Activated CD8-positive, alpha-beta memory T cell treated with anti-CD3 and anti-CD28 coated beads, Interleukin-2, amount 10 ng/mL, durations not matched to agents 7 days and 5 days (primary cell): ENCODE measurements at places on chromosomes 5 and 9.
A peak's percentile ranks its signal among the peaks of the same experiment; 100 is the strongest.

DNA sequence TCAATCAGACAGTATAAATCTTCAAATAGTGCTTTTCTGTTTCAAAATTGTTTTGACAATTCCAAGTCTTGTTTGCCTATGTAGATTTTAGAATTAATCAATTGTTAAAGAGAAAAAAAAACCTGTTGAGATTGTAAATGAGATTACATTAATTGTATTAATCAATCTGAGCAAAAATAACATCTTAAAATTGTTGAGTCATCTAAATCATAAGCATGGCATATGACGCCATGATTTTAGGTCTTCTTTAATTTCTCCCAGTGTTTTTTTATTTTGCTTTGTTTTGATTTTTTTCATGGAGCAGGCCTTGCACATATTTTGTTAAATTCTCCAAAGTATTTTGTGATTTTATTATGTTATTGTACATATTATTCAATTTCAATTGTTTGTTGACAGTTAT, 988.0 kb upstream of the SEMA6A start:
- no peak for DNase-seq
- no peaks in the 10 kb centered on the region for H3K36me3 ChIP-seq
- H3K27ac ChIP-seq = no peak overlapping the region

- H3K4me1 ChIP-seq = peaks cover 3% of the 10 kb centered on the region
- no peak overlapping the region for H3K4me3 ChIP-seq
- peaks cover 6% of the 10 kb centered on the region for H3K27me3 ChIP-seq
- no peak for DNase-seq
- H3K27ac ChIP-seq = no peak overlapping the region
Measured at GRCh38 chr5:174424219-174425053, 299.9 kb upstream of the MSX2 start.

- H3K27ac ChIP-seq = peak overlapping the region; percentile 97
- no peak for DNase-seq
- peaks cover 2% of the 10 kb centered on the region for H3K27me3 ChIP-seq
- peaks cover 2% of the 10 kb centered on the region for H3K36me3 ChIP-seq
- H3K4me1 ChIP-seq = peaks cover 44% of the 10 kb centered on the region
Measured at GRCh38 chr9:35813434-35814105, 1.3 kb downstream of the HINT2 start.

- H3K27me3 ChIP-seq = no peaks in the 10 kb centered on the region
- DNase-seq = no peak
- H3K36me3 ChIP-seq = peaks cover 39% of the 10 kb centered on the region
- H3K4me1 ChIP-seq = peaks cover 17% of the 10 kb centered on the region
- H3K27ac ChIP-seq = peak overlapping the region; percentile 55
Measured at GRCh38 chr5:134568761-134569695, 43.6 kb downstream of the JADE2 start.

- H3K27ac ChIP-seq = peak overlapping the region; percentile 61
- H3K27me3 ChIP-seq = no peaks in the 10 kb centered on the region
- H3K4me3 ChIP-seq = peak overlapping the region; percentile 93
Measured at GRCh38 chr5:180291234-180291940, 496 bp downstream of the MAPK9 start.

GRCh38 chr5:149356391-149356790, 1.5 kb upstream of the PCYOX1L start:
- no peak for DNase-seq
- H3K4me1 ChIP-seq = peaks cover 83% of the 10 kb centered on the region
- H3K36me3 ChIP-seq = peaks cover 39% of the 10 kb centered on the region
- peak overlapping the region; percentile 24 for H3K4me3 ChIP-seq

GRCh38 chr5:24272741-24273140, 372.0 kb downstream of the CDH10 start:
- no peak for DNase-seq
- H3K36me3 ChIP-seq = no peaks in the 10 kb centered on the region
- H3K4me3 ChIP-seq = no peak overlapping the region
- H3K27me3 ChIP-seq = no peaks in the 10 kb centered on the region
- H3K4me1 ChIP-seq = no peaks in the 10 kb centered on the region

GRCh38 chr5:116766470-116766947, 191.9 kb upstream of the SEMA6A start:
- no peak overlapping the region for H3K4me3 ChIP-seq
- no peaks in the 10 kb centered on the region for H3K36me3 ChIP-seq
- DNase-seq = no peak
- H3K27me3 ChIP-seq = no peaks in the 10 kb centered on the region
- H3K27ac ChIP-seq = no peak overlapping the region

DNA sequence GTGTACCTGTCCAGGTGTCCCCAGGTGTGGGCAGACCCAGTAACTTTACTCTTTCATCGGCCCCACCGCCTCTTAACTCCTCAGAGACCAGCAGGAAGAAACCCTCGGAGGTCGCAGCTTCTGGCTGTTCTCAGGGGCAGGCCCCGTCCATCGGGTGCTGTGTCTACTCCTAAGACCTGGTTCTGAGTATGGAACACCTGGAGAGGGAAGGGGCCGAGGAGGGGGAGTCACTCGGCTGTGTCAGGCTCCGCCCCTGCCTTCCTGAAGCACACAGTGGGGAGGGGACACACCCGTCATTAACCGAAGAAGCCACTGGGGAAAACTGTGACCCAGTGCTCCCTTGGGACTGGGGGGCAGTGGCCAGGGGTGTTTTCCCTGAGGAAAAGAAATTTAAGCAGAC, 22.3 kb downstream of the NTNG2 start:
- H3K36me3 ChIP-seq = no peaks in the 10 kb centered on the region
- H3K27ac ChIP-seq = no peak overlapping the region
- no peak for DNase-seq
- no peak overlapping the region for H3K4me3 ChIP-seq
- H3K27me3 ChIP-seq = peaks cover 27% of the 10 kb centered on the region

GRCh38 chr9:96141666-96142065, 160.3 kb downstream of the HSD17B3 start:
- no peak overlapping the region for H3K4me3 ChIP-seq
- H3K4me1 ChIP-seq = peaks cover 12% of the 10 kb centered on the region
- peaks cover 17% of the 10 kb centered on the region for H3K27me3 ChIP-seq
- no peak for DNase-seq

DNA sequence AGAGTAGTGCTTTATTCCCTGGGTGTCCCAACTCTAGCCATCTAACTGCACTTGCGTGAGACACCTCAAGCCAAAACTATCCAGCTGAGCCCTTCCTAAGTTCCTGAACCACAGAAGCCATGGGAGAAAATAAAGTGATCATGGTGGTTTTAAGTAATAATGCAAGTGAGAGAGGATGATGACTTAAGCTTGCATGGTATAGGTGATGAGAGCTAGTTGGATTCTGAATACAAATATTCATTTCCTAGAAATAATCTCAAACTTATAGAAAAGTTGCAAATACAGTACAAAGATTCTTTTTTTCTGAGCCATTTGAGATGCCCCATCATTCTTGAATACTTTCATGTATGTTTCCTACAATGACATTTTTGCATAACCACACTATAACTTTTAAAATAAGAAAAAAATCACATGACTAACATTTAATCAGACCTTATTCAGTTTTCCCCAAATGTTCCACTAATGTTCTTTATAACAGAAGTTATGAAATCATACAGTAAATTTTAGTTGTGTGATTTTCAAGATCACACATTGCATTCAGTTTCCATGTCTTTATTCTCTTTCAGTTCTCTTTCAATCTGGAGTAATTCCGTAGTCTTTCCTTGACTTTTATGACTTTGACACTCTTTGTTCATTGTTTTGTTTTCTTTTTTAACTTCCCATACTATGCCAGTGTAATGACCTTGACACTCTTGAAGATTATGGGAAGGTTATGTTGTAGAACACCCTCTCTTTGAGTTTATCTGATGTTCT, 5.5 kb upstream of the AK3 start:
- peaks cover 14% of the 10 kb centered on the region for H3K4me1 ChIP-seq
- no peak overlapping the region for H3K27ac ChIP-seq
- H3K36me3 ChIP-seq = no peaks in the 10 kb centered on the region
- DNase-seq = no peak
- H3K4me3 ChIP-seq = no peak overlapping the region

- H3K4me3 ChIP-seq = no peak overlapping the region
- H3K4me1 ChIP-seq = peaks cover 19% of the 10 kb centered on the region
- no peaks in the 10 kb centered on the region for H3K36me3 ChIP-seq
- DNase-seq = no peak
- H3K27me3 ChIP-seq = no peaks in the 10 kb centered on the region
Measured at GRCh38 chr9:105344283-105344682, 99.8 kb downstream of the SLC44A1 start.

- H3K27me3 ChIP-seq = no peaks in the 10 kb centered on the region
- no peak overlapping the region for H3K4me3 ChIP-seq
- no peak for DNase-seq
- H3K36me3 ChIP-seq = no peaks in the 10 kb centered on the region
- H3K27ac ChIP-seq = no peak overlapping the region
Measured at GRCh38 chr5:125422342-125422741, 675.9 kb upstream of the ZNF608 start.

DNA sequence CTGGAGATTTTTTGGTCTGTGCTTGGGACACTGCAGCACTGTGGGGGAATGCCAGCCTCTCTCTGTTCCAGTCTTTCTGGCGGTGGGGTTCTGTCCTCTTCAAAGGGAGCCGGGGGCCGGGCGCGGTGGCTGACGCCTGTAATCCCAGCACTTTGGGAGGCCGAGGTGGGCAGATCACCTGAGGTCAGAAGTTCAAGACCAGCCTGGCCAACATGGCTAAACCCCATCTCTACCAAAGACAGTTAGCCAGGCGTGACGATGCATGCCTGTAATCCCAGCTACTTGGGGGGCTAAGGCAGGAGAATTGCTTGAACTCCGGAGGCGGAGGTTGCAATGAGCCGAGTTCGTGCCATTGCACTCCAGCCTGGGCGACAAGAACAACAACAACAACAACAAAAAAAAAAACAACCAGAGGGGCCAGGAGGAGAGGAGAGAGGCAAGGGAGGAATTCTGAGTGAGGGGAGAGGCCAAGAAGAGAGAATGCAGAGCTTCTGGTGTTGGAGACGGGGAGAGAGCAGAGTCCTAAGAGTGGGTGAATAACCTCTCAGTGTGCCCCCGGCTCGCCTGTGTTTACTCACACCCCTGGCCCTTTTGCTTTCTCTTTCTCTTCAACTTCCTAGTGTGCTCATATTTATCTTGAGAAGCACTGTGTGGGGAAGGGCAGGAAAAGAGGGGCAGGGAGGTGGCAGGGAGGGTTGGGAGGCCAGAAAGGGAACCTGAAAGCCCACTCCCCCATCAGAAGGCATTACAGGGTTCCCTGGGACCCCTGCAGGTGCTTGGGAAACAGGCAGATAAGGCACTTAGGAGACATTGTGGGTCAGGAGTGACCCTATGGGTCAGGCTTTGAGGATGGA, 3.2 kb upstream of the SET start:
- DNase-seq = peak; percentile 76
- peak overlapping the region; percentile 99 for H3K4me3 ChIP-seq
- peak overlapping the region; percentile 99 for H3K27ac ChIP-seq
- peaks cover 55% of the 10 kb centered on the region for H3K4me1 ChIP-seq
- H3K27me3 ChIP-seq = no peaks in the 10 kb centered on the region
- H3K36me3 ChIP-seq = peaks cover 12% of the 10 kb centered on the region

DNA sequence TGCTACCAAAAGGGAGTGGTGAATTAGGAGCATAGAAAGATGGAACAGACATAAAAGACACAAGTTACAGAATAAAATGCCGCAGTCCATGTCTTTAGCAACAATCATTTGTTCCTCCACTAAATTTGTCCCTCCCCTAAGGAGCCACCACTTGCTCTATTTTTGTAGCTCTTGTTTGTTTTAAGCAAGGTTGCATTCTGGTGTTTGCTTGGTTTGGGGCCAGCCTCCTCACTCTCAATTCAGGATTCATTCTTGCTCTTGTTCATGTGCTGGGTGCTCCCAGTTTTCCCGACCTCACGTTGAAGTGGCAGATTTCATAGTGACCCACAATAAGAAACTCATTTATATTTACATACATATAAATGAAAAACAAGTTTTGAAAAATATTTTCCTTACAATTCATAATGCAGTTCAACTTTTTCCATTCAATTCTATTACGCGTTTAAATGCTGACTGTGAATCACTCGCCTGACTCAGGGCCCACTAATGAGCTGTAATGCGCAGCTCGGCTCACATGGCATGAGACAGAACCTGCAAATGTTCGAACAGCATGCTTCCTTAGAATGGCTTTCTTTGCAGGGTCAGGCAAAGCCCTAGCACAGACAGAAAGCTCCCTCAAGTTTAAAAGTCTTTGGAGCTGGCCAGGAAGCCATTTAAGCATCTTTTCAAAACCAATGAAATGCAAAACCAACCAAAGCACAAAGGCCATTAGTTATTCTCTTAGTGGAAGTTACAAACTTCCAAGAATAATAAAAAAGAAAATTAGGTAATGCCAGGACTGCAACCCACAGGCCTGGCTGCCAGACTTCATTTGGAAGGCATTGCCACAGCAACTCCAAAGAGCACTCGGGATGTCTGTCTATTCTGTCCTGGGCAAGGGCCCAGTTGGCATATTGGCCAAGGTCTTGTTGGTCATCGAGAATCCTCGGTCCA, 41.7 kb downstream of the RETREG1 start:
- no peak overlapping the region for H3K4me3 ChIP-seq
- DNase-seq = no peak
- H3K4me1 ChIP-seq = peaks cover 6% of the 10 kb centered on the region
- H3K27ac ChIP-seq = no peak overlapping the region
- peaks cover 7% of the 10 kb centered on the region for H3K36me3 ChIP-seq

GRCh38 chr9:27506981-27507380, 17.1 kb upstream of the IFNK start:
- no peak overlapping the region for H3K27ac ChIP-seq
- H3K27me3 ChIP-seq = peaks cover 5% of the 10 kb centered on the region
- no peak overlapping the region for H3K4me3 ChIP-seq
- no peaks in the 10 kb centered on the region for H3K36me3 ChIP-seq

GRCh38 chr5:59356813-59357380, 536.6 kb downstream of the PDE4D start:
- H3K4me3 ChIP-seq = no peak overlapping the region
- no peak for DNase-seq
- H3K27me3 ChIP-seq = peaks cover 44% of the 10 kb centered on the region
- H3K27ac ChIP-seq = no peak overlapping the region
- no peaks in the 10 kb centered on the region for H3K4me1 ChIP-seq

GRCh38 chr5:16350816-16351215, 114.8 kb downstream of the ZNF622 start:
- no peaks in the 10 kb centered on the region for H3K4me1 ChIP-seq
- no peak overlapping the region for H3K27ac ChIP-seq
- no peaks in the 10 kb centered on the region for H3K36me3 ChIP-seq
- H3K27me3 ChIP-seq = no peaks in the 10 kb centered on the region

DNA sequence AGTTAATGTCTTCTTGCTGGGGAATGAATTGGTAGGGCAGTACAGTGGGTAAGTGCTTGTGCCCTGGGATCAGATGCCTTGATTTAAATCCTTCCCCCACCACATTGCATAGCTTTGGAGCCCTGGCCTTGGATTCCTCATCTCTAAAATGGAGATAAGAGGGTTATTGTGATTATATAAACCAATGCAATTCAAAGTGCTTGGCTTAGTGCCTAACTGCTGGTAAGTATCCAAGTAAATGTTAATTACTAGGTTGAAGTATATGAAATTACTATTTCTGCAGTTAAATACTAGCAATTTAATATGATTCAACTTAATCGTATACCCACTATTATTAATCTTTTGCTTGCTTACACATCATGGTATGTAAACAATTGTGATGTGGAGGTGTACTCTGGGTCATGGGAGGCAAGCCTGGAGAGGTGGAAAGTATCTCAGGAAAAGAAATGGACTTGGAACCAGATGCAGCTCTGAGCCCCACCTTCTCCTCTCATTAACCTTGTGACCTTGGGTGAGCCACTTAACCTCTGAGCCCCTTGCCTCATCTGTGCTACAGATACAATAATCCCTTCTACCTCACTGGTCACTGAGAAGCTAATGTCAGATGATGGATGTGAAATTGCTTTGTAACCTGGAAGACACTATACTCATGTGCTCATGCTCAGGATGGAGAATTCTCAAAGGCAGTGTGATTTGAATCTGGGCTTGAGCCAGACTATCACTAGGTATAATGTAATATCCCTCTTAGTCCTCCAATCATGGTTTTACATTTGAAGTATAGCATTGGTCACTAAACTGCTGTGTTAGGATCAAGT, 23.8 kb downstream of the NEUROG1 start:
- no peak overlapping the region for H3K4me3 ChIP-seq
- H3K27me3 ChIP-seq = peaks cover 52% of the 10 kb centered on the region
- H3K27ac ChIP-seq = no peak overlapping the region
- no peaks in the 10 kb centered on the region for H3K36me3 ChIP-seq
- DNase-seq = no peak
